ENCODE measurements at places on chromosomes 2 and 18.

DNA sequence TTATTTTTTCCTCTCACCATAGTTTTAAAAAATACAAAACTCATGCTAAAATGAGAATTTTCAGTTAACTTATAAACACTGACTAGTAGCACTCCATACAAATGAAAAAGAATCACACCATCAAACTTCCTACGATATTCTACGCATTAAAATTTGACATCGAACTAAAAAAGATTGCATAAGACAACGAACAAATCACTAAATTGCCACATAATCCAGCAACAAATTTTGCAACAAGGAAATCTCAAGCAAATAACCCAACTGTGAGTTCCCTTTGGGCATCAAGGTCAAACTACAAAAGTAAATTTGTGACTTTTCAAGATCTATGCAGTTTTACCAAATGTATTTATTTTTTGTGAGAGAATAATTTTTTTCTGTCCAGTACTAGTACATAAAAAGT is 1.5 kb downstream of the MAP3K2 start:
- H3K27ac ChIP-seq = no peak overlapping the region
- H3K36me3 ChIP-seq = no peaks in the 10 kb centered on the region
- no peak overlapping the region for H3K4me3 ChIP-seq
- H3K4me1 ChIP-seq = peaks cover 6% of the 10 kb centered on the region
- H3K27me3 ChIP-seq = no peaks in the 10 kb centered on the region

GRCh38 chr2:215527736-215528135 is 91.9 kb upstream of the FN1 start:
- no peaks in the 10 kb centered on the region for H3K4me1 ChIP-seq
- H3K4me3 ChIP-seq = no peak overlapping the region
- no peaks in the 10 kb centered on the region for H3K27me3 ChIP-seq

GRCh38 chr18:46080156-46080555 is 8.1 kb upstream of the PSTPIP2 start:
- H3K4me3 ChIP-seq = no peak overlapping the region
- no peaks in the 10 kb centered on the region for H3K27me3 ChIP-seq
- no peak for DNase-seq
- no peaks in the 10 kb centered on the region for H3K4me1 ChIP-seq
- H3K36me3 ChIP-seq = peaks cover 72% of the 10 kb centered on the region

DNA sequence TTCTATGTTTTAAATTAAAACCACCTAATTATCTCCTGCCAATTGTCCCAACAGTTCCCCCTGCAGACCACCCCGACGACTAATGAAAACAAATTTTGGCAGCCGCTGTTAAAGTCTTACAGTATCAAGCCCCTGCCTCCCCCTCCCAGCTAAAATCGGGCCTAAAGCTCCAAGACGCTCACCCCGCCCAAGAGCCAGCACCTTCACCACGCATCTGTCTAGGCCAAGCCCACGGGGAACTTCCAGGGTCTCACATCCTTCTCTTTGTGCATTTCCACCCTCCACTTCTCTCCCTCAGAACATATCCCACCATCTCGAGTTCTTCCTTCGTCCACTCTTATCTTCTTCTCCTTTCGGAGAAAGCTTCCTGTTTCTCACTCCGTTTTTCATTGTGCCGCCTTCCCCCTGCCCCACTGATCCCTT is 445 bp downstream of the PRPF40A start:
- H3K27me3 ChIP-seq = no peaks in the 10 kb centered on the region
- H3K4me1 ChIP-seq = no peaks in the 10 kb centered on the region
- H3K36me3 ChIP-seq = peaks cover 6% of the 10 kb centered on the region
- H3K4me3 ChIP-seq = peak overlapping the region; percentile 97

DNA sequence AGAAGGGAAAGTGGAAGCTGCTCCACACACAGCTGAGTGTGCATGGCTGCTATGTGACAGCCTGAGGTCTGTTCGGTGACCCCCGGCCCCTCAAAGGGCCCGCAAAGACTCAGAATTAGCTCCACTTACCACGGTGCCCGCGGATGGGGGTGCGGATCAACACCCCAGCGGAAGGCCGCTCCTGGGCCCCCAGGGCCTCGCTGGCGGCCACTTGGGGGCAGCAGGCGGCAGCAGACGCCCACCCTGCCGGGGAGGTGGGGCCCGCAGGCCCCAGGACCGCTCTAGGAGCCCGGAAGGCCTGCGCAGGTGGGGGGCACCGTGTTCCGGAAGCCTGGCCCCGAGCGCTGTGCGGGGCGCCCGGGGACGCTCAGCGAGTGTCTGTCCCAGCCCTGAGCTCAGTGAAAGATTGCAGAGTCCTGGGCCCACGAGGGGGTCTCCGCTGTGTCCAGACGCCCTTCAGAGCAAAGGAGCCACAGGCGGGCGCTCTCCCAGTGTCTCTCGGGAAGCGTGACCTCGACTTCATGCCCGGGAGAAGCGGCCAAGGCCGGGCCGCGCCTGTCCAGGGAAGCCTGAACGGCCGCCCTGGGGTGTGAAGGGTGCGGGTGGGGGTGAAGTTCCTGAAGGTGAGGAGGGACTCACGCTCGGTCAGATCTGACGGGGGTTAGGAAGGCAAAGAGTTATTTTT is 118.7 kb downstream of the VAPA start:
- peak; percentile 83 for DNase-seq
- H3K4me1 ChIP-seq = peaks cover 4% of the 10 kb centered on the region
- H3K27ac ChIP-seq = no peak overlapping the region
- H3K27me3 ChIP-seq = peaks cover 2% of the 10 kb centered on the region
- no peaks in the 10 kb centered on the region for H3K36me3 ChIP-seq

DNA sequence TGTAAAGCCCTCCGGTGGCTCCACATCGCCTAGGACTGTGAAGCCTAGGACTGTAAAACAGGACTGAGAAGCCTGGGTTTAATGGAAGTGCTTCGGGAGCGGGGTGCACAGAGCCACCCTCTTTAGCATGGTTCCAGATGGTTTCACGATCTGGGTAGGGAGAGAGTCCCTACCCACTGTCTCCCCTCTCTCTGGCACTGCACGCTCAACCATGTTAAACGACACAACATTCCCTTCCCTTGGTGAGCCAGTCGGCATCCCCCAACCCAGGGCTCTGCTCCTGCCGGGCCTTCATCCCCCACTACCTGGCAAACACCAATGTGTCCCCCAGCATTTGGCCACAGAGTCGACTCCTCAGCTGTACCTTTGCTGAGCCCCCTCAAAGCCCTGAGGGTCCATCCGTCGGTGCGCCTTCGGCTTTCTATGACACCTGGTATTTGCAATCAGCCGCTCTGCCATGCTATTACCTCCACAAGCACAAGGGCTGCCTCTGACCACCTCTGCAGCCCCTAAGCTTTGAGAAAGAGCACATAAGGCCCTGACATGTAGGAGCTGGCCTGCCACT is 1.1 kb downstream of the COPS9 start:
- peaks cover 7% of the 10 kb centered on the region for H3K27me3 ChIP-seq
- H3K27ac ChIP-seq = no peak overlapping the region
- H3K36me3 ChIP-seq = peaks cover 33% of the 10 kb centered on the region
- no peak for DNase-seq
- H3K4me3 ChIP-seq = peak overlapping the region; percentile 92

GRCh38 chr2:124664363-124664762 is 639.3 kb downstream of the CNTNAP5 start:
- no peak for DNase-seq
- H3K36me3 ChIP-seq = no peaks in the 10 kb centered on the region
- no peaks in the 10 kb centered on the region for H3K27me3 ChIP-seq
- no peaks in the 10 kb centered on the region for H3K4me1 ChIP-seq
- H3K27ac ChIP-seq = no peak overlapping the region

GRCh38 chr2:131516011-131516410 is 11.7 kb upstream of the CCDC74A start:
- no peaks in the 10 kb centered on the region for H3K4me1 ChIP-seq
- H3K27me3 ChIP-seq = no peaks in the 10 kb centered on the region
- peaks cover 39% of the 10 kb centered on the region for H3K36me3 ChIP-seq
- DNase-seq = no peak
- H3K4me3 ChIP-seq = no peak overlapping the region
- no peak overlapping the region for H3K27ac ChIP-seq

- no peaks in the 10 kb centered on the region for H3K27me3 ChIP-seq
- no peak overlapping the region for H3K4me3 ChIP-seq
- DNase-seq = no peak
- no peaks in the 10 kb centered on the region for H3K36me3 ChIP-seq
Observed at GRCh38 chr2:20421336-20421987, 25.4 kb upstream of the RHOB start.

GRCh38 chr2:84297155-84297554 is 161.9 kb downstream of the SUCLG1 start:
- H3K36me3 ChIP-seq = no peaks in the 10 kb centered on the region
- H3K27me3 ChIP-seq = no peaks in the 10 kb centered on the region
- H3K4me3 ChIP-seq = no peak overlapping the region
- DNase-seq = peak; percentile 64
- no peaks in the 10 kb centered on the region for H3K4me1 ChIP-seq

GRCh38 chr2:150292807-150293206 is 194.7 kb downstream of the RND3 start:
- no peaks in the 10 kb centered on the region for H3K27me3 ChIP-seq
- H3K36me3 ChIP-seq = no peaks in the 10 kb centered on the region
- H3K4me3 ChIP-seq = no peak overlapping the region
- no peak overlapping the region for H3K27ac ChIP-seq

DNA sequence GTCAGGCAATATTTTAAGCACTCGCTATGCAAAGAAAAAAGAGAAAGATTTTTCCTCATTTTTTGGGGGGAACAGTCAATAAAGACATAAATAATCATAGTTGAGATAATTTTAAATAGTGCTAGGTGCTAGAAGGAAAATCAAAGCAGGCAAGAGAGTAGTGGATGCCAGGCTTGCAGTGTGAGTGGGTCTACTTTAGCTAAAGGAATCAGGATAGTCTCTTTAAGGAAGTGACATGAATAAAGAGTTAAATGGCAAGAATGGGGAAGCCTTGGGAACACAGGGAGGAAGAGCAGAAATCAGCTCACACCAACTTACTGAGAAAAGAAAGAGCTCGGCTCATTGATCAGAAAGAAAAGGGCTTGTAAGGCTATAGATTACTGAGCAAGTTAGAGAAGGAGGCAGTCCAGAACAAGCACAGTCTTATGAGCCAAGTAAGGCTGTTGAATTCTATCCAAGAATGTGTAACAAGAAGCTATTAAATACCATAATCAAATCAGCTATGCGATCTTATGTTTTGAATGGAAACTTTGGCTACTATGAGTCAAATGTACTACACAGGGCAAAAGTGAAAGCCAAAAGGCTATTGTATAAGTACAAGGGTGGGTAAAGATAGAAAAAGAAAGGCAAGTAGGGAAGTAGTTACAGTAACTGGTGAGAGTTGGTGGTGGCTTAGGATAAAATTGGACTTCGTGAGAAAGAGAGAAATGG is 833.8 kb upstream of the PIK3C3 start:
- no peaks in the 10 kb centered on the region for H3K36me3 ChIP-seq
- H3K27me3 ChIP-seq = no peaks in the 10 kb centered on the region
- DNase-seq = no peak
- no peaks in the 10 kb centered on the region for H3K4me1 ChIP-seq
- no peak overlapping the region for H3K4me3 ChIP-seq

GRCh38 chr18:44801781-44802180 is 121.1 kb downstream of the SETBP1 start:
- peaks cover 10% of the 10 kb centered on the region for H3K4me1 ChIP-seq
- H3K27ac ChIP-seq = no peak overlapping the region
- no peaks in the 10 kb centered on the region for H3K36me3 ChIP-seq
- no peaks in the 10 kb centered on the region for H3K27me3 ChIP-seq
- no peak overlapping the region for H3K4me3 ChIP-seq

- no peaks in the 10 kb centered on the region for H3K27me3 ChIP-seq
- no peaks in the 10 kb centered on the region for H3K4me1 ChIP-seq
- DNase-seq = no peak
- no peaks in the 10 kb centered on the region for H3K36me3 ChIP-seq
Observed at GRCh38 chr2:117760916-117761315, 53.6 kb upstream of the DDX18 start.

DNA sequence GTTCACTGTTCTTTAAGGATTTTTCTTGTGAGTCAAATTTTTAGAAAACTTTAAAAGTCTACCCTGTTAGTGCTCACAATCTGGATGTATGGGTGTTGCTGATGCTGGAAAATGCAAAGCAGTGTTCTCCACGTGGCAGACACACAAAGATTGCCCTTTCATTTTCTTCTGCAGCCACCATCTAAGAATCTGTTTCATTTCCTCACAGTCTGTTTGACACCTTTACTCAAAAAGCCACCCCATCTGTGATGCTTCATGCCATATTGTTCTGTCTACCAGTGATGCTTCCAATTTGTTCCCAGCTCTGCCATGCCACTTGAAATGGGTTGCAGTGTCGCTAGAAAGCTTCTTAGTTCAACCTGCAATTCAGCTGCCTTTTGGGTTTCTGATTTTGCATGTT is 464.2 kb upstream of the UBE2E3 start:
- no peak overlapping the region for H3K27ac ChIP-seq
- no peak overlapping the region for H3K4me3 ChIP-seq
- H3K27me3 ChIP-seq = no peaks in the 10 kb centered on the region
- H3K36me3 ChIP-seq = no peaks in the 10 kb centered on the region
- no peak for DNase-seq

DNA sequence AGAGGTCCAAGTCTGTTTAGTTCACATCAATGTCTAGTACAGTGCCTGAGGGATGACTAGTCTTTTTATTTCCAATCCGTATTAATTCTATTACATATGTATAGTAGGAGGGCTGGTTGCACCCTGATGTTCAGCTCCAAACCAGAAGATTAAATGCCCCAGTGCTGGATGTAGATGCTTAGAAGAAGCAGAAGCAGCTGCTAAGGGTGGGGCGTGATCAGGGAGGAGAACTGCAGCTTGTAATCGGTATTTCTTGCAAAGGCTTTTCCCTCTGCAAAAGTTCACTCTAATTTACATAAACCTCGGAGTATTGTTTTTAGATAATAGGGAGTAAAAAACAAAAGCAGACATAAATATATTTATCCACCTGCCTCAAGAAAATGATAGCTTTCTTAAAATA is 145.3 kb upstream of the ITGA4 start:
- no peaks in the 10 kb centered on the region for H3K27me3 ChIP-seq
- H3K27ac ChIP-seq = no peak overlapping the region
- H3K36me3 ChIP-seq = no peaks in the 10 kb centered on the region

DNA sequence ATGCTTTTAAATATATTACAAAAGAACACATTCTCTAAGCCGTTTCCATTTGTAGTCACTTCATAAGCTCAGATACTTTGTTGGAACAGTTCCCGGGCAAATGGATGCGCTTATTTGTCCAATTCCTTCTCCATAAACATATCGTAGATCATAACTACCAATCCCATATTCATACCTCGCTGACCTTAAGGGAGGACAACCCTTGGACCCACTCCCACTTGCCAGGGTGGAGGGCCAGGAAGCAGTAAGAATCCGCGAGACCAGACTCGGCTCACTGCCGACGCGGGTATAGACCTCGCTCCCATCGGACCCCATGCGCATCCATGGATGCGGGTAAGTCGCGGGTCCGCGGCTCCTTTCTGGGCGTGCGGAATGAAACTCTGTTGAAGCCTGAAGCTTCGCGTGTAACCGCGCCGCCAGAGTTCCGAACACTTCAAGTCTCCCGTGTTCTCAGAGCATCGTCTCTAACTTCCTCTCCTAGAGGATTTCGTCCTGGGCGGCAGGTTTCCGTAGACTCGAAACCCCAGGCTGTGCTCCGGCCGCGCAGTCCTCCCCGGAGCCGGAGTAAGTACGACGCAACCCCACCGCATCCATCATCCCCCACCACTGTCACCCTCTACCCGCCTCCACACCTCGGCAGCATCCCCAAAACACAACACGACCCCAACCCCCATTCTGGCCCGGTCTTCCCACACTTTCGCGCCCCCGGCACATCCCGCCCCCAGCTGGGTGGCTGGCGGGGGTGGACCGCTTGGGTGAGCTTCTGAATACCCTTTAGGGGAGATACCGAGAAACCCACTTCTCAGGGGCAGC is 1.1 kb downstream of the DSC3 start:
- H3K27me3 ChIP-seq = peaks cover 25% of the 10 kb centered on the region
- H3K4me3 ChIP-seq = peak overlapping the region; percentile 63
- peaks cover 3% of the 10 kb centered on the region for H3K4me1 ChIP-seq
- H3K27ac ChIP-seq = no peak overlapping the region
- H3K36me3 ChIP-seq = no peaks in the 10 kb centered on the region
